ENCODE measurements at places on chromosomes 12 and 14.

- no peak for DNase-seq
These were observed 412.7 kb upstream of the SEL1L start for GRCh38 chr14:81946375-81946774.

DNA sequence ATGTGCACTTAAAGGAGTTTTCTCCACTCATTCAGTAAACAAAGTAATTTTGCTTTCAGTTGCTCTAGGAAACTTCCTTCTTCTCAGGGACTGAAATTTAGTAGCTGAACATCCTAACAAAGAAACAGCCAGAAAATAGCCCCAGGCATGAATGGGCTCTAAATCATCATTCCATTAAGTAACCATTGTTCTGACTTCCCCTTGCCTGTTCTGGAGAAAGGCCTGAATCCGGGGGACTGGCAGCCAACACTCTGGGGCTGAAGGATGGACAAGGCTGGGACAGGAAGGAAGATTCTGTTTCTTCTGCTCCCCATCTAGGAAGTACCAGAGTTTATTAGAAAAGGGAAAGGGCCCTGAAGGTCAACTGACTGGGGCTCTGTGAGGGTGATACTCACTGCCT, 104.5 kb downstream of the ESRRB start:
- DNase-seq = no peak

DNA sequence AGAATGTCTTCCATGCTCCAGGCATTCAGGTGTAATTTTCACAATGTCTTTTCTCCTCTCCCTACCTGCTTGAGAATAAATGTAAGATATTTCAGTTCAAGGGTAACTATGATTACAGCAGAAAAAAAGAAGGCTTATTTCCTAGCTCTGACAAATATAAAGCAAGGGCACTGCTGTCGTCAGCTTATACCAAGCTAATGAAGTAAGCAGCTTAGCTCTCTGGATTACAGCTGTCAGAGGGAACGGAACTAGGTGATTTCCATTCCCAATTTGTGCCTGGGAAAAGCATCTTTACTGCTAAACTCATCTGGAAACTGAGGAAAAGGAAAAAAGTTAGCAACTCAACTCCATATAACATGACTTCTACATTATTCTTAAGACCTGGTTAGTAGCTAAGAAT, 56.5 kb downstream of the ZFYVE26 start:
- DNase-seq = no peak

GRCh38 chr14:70707138-70708038, 65.7 kb downstream of the TTC9 start:
- no peak for DNase-seq

DNA sequence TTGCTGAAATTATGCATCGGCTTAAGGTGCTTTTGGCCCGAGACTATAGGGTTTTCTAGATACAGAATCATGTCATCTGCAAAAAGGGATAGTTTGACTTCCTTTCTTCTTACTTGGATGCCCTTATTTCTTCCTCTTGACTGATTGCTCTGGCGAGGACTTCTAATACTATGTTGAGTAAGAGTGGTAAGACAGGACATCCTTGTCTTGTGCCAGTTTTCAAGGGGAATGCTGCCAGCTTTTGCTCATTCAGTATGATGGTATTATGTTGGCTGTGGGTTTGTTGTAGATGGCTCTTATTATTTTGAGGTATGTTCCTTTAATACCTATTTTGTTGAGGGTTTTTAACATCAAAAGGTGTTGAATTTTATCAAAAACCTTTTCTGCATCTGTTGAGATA, 8.3 kb downstream of the BMAL2 start:
- DNase-seq = no peak

All from CMK (cell line).